ENCODE measurements at places on chromosomes 13 and 19.

GRCh38 chr13:113252516-113253095 lies 43.2 kb downstream of the CUL4A start:
- DNase-seq: no peak

DNA sequence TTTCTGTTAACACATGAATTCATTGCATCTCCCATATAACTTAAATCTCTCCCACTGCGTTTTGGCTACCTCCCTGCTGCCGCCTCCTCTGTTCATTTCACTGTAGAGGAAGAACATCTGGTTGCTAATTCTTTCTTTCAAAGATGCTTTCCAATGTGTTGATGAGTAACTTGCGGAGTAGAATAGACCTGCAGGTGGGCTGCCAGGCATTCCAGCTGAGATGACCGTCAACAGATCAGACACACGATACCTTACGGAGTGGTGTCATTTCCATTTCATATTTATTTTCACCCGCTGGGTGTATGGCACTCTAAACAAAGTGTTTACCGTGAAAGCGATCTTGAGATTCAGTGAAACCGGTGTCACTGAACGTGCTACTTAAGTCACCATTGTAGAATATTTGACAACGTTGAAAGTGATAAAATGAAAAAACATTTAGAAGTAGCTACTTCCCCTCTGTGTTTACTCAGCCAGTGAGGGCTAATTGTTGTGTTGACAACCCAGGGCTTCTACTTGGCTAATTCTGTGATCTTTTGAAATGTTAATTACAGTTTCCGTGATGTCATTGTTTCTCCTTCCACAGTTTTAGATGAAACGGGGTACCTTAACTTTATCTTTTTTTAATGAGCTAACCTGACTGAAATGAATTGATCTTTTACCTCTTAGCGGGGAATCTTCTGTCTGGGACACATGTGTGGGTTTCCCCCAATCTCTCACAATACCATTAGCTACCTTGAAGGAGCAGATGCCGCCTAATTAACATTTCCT lies 228.5 kb upstream of the ARGLU1 start:
- no peak for DNase-seq

DNA sequence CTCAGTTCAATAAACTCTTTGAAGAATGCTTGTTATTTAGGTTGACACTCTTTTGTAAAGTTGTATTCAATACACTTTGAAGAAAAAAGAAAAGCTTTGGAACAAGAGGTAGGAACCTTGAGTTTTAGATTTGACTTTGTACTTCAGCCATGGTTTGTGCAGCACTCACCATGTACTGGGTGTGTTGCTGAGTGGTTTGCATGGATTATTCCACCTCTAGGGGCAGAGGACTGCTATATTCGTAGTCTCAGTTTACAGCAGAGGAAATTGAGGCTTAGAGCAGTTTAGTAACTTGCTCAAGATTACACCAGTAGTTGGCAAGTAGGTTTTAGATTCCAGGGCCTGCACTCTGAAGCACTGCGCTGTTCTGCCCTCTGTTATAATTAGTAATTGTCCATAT lies 68.8 kb downstream of the DNAJC3 start:
- no peak for DNase-seq

DNA sequence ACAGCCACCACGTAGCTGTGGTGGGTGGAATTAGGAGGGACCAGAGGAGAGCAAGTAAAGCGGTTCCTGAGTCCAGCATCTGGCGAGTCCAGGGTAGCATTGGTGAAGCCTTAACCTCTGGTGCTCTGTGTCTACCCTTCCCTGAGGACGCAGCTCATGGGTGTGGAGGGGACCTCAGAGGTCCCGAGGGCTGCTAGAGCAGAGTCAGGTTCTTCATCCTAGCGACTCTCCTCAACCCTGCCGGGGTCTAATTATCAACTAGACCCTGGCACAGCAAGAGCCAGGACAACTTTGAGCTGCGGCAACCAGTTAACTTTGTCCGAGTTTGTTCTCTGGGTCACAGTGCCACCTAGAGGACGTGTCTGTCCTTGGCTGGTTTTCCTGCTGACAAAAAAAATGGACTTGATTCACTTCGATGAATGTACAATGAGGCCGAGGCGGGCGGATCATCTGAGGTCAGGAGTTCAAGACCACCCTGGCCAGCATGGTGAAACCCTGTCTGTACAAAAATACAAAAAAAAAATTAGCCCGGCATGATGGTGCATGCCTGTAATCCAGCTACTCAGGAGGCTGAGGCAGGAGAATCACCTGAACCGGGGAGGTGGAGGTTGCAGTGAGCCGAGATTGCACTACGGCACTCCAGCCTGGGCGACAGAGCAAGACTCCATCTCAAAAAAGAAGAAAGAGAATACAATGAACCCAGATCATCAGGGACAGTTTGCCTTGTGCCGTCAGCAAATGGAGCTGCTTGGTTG lies 25.0 kb downstream of the TSSK6 start:
- DNase-seq: peak; percentile 27

DNA sequence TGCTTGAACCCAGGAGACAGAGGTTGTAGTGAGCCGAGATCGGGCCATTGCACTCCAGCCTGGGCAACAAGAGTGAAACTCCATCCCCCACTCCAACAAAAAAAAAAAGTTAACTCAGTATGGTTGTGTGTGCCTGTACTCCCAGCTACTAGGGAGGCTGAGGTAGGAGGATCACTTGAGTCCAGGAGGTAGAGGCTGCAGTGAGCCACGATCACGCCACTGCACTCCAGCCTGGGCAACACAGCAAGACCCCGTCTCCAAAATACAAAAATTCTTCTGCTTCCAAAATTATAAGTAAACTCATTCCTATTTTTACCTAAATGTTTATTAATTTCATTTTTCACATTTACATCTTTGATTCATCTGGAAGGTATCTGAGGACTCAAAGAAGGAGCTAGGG lies 14.4 kb downstream of the PNMA8A start:
- no peak for DNase-seq

- no peak for DNase-seq
Measured at GRCh38 chr13:43432958-43433357, 353.8 kb downstream of the ENOX1 start.

DNA sequence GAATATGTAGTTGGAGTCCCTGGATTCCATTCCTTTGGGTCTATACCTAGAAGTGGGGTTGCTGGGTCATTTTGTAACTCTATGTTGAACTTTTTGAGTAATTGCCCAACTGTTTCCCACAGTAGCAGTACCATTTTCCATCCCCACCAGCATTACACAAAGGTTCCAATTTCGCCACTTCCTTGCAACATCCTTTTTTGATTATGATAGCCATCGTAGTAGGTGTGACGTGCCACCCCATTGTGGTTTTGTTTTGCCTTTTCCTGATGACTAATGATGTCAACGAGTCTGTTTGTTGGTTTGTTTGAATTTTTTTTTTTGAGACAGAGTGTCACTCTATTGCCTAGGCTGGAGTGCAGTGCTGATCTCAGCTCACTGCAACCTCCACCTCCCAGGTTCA lies 3.3 kb upstream of the PEX11G start:
- DNase-seq: no peak

- DNase-seq: no peak
Measured at GRCh38 chr19:39098365-39099269, 14.4 kb downstream of the ACP7 start.

DNA sequence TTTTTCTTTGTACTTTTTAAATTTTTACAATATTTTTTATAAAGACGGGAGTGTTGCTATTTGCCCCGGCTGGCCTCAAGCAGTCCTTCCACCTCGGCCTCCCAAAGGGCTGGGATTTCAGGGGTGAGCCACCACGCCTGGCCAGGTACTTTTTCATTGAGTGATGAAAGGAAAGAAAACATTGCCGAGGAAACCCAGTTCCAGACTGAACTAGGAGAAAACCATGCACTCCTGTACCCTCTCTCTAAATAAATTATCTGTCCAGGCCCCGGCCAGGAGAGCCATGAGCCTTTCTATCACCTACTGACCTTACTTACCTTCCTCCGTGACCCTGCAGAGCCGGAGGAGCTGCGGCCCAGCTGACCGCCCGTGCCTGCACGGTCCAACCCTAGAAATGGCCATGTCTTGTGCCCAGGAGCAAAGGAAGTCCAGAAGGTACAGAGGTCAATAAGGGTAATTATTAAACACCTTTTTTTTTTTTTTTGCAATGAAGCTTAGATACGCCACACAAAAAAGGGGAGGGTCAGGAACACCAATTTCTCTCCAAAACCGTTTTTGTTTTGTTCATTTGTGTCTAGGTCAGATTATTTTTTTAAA lies at the start of gene SLC7A9:
Gene SLC7A9 (minus strand): TSS at position 399 of the 597 bp plus-strand sequence. CDS start 1,233 bp downstream, outside the sequence.
- no peak for DNase-seq

DNA sequence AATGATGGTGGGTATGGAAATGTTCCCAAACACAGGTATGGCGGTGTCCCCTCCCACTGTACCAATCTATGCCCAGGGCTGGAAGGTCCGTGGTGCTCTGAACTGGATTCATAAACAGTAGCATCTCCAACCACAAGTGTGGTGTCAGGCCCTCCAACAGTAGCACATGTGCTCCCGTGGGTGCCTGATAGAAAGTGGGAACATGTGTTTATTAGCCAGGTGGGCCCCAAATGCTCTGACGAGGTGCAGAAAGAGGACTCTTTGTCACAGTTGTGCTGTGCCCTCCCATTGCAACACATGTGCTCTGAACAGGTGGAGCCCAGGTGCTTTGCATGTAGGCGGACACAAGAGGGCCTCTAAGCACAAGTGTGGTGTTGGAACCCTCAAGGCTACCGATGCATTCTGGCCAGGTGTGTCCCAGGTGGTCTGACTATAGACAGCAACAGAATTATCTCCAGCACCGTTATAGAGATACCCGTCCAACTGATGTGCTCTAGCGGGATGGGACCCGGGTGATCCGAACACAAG lies 75.4 kb upstream of the ZNF30 start:
- DNase-seq: no peak

- DNase-seq: no peak
Measured at GRCh38 chr13:25217023-25217885, 45.2 kb upstream of the AMER2 start.

DNA sequence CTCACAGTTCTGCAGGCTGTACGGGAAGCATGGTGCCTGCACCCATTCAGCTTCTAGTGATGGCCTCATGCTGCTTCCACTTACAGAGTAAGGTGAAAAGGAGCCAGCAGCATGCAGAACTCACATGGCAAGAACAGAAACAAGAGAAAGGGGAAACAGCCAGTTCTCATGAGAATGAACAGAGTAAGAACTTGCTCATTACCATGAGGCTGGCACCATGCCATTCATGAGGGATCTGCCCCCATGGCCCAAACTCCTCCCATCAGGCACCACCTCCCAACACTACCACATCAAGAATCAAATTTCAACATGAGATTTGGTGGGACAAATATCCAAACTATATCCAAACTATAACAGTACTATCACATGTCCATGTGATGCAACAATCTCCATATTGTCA lies 72.1 kb downstream of the KATNAL1 start:
- no peak for DNase-seq

DNA sequence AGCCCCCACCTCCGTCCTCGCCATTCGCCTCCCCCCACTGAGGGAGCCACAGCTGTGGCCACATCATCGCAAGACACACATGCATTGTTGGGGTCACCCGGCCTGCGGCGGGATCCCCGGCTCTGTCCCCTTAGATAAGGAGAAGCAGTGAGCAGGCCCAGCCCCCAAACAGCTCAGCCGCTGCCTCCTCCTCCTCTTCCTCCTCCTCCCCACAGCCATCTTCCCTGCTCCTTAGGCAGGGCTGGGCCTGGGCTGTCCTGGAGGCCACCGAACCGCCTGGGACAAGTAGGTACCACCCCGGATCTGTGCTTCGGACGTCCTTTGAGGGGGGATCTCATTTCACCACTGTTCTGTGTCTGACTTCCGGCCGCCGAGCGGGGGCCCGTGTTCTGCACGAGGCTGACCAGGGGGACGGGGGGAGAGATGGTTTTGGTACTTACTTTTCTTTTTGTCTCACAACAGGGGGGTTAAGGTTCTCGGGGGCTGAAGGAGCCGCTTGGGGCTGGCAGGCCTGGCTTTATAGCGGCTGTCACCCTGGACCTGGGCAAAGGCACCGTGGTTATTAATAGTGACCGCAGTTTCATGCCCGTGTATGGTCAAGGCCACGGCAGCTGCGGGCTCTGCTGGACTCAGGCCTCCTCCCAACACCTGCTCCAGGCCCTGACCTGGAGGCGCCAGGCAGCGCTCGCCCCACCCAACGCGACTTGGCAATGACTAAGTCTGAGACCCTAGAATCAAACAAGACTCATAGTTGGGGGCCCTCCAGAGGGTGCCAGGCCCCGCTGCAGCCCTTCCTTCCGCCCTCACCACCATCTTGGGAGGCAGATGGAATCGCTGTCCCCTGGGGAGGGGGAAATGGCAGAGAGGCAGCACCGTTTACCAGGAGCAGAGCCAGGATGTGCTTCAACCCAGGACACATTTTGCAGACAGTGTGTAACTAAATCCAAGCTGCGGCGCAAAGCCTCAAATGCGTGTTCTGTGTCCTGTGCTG lies 18.3 kb downstream of the NMRK2 start:
- no peak for DNase-seq

DNA sequence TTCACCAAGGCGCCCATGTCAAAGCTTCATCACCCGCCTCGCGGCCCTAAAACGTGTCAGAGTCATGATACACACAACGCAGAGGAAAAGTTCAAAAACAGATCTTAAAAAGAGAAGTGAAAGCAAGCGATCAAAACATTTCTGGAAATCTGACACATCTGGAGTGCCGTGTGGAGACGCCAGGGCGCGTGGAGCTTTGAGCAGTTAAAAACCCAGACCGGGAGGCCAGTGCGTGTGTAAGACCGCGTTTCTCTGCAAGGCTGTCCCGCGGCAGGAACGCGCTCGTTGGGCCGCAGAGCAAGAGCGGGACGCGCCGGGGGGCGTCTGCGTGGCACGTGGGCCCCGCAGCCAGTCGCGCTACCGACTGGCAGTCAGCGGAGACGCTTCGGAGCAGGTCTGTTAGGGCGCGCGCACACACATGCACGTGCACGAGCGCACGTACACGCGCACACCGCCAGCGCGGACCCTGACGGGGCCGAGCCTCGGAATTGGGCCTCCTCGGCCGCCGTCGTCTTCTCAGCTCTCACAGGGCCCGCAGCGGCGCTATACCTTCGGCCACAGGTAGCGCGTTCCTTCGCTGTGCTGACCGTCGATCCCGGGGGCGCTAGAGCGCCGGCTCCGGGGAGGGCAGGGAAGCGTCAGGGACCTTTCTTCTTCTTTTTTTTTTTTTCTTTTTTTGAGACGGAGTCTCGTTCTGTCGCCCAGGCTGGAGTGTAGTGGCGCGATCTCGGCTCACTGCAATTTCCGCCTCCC lies 35.8 kb downstream of the RNF6 start:
- peak; percentile 29 for DNase-seq

GRCh38 chr13:104253063-104253680 lies 1187.0 kb upstream of the SLC10A2 start:
- no peak for DNase-seq

GRCh38 chr13:73082471-73082870 lies 23.7 kb downstream of the KLF5 start:
- DNase-seq: no peak

GRCh38 chr13:80671773-80672172 lies 330.8 kb upstream of the SPRY2 start:
- no peak for DNase-seq

GRCh38 chr19:47824396-47824795 lies 2.7 kb downstream of the CRX start:
- no peak for DNase-seq

GRCh38 chr19:45814166-45814780 lies 835 bp downstream of the RSPH6A start:
- no peak for DNase-seq

- DNase-seq: no peak
Measured at GRCh38 chr19:47438793-47439220, 19.5 kb upstream of the MEIS3 start.

GRCh38 chr19:898663-899062 lies 5.4 kb downstream of the RNU6-9 start:
- DNase-seq: no peak

- DNase-seq: no peak
Measured at GRCh38 chr13:31913459-31913858, 118.1 kb upstream of the FRY start.

- DNase-seq: no peak
Measured at GRCh38 chr13:101530293-101530692, 77.8 kb downstream of the ITGBL1 start.

GRCh38 chr13:101408154-101408553 lies 8.2 kb downstream of the NALCN start:
- no peak for DNase-seq
